Activated CD4-positive, alpha-beta T cell treated with anti-CD3 and anti-CD28 coated beads for 4 hours (primary cell): ENCODE measurements at places on chromosomes 7 and 10.

DNA sequence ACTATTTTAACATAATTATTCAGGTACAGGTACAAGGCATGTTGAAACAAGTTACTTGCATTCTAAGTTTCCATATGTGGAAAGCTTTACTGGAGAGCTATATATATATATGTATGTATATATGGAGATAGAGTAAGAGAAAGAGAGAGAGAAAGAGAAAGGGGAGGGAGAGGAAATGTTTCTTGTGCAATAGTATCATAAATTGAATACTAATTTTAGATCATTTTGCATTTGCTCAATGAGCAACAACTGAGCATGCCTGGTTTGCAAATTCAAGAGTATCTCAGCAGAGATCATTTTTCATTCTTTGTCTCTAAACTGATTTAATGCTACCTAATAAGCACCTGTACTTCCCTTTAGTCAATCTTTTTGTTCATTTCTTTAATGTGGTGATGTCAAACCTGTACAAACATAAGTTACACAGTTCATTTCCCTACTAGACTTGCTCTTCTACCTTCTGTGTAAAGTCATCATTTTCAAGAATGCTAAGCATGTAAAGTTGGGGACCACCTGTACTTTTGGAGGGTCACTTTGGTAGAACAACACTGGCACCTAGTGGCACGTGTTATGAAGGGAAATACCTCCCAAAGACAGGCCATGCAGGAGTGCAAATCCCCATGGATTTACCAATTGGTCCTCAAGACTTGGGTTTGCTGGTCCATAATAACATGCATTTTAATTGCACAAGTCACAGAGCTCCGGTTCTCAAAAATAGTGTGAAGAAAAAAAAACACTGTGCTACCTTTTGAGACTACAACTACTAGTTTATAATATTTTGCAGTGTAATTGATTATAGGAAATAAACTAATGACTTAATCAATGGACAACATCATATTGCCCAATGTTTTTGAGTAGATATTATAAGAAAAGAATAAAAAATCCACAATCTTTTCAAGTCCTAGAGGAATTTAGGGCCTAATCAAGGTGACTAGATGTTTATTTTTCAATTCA lies 431.2 kb upstream of the IGFBP3 start:
- no peak for DNase-seq

DNA sequence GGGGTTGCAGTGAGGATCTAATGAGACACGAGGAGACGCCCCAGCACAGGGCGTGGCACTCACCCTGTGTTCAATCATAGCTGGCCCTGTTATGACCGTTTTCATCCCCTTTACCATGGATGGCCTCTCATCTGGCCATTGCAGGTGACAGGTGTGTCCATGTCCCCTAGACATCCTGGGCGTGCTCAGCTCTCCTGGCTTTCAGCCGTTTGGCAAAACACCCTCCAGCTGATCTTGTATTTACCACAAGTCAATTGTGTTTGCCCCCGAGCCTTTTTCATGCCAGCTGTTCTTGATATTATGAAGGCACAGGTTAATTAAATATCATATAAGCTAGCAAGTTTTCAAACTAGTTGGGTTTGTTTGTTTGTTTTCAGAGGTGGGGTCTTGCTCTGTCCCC lies 97.1 kb downstream of the CHST15 start:
- no peak for DNase-seq

- DNase-seq: no peak
Observed at GRCh38 chr7:17971411-17971810, 31.1 kb upstream of the SNX13 start.

DNA sequence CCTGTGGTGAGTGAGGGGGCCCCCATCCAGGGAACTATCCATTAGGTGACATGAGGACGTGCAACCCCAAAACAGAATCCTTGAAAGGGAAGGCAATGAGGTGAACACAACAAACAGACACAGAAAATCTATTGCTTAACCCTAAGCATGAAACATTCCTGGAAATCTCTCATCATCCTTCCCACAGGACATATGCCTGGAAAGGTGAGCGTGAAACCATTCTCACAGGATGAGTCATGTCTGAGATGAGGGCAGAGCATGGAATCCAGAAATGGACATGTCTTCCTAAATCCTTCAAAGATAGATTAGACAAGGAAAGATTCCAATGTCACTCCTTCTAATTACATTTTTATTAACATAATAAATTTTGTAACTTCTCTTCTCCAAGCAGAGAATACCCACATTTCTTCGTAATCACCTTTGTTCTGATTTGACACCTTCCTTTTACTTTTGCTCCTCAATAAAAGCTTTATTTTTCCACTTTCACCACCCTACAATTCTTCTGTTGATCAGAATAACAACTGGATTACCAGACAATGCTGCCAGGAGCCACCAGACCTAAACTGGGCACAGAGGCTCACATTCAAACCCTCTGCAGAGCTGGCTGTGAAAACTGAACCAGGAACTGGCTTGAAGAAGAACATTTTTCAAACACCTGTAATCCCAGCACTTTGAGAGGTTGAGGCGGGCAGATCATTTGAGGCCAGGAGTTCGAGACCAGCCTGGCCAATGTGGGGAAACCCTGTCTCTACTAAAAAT lies 67.2 kb downstream of the COBL start:
- DNase-seq: no peak

GRCh38 chr10:35379226-35380137 lies 43.2 kb downstream of the CCNY start:
- DNase-seq: no peak

DNA sequence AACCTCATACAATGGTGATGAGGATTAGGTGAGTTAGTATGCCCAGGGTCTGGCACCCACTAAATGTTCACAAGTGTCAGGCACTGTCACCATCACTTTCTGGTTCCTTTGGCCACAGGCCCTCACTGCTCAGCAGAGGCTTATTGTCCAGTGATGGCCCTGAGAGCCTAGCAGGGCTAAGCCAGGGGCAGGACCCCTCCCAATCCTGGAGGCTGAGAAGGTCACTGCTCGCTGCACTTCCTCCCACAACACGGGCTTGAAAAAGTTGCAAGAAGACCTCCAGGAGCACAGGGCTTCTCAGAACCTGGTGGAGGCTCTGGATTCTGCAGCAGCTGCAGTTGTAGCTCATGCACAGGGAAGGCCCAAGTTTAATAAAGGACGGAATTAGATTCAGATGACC lies 48.1 kb downstream of the DRGX start:
- DNase-seq: no peak
